ENCODE measurements at places on chromosomes 6 and 20.
A peak's percentile ranks its signal among the peaks of the same experiment; 100 is the strongest.

GRCh38 chr6:116409756-116410155 is 39.0 kb downstream of the DSE start:
- no peak for DNase-seq

DNA sequence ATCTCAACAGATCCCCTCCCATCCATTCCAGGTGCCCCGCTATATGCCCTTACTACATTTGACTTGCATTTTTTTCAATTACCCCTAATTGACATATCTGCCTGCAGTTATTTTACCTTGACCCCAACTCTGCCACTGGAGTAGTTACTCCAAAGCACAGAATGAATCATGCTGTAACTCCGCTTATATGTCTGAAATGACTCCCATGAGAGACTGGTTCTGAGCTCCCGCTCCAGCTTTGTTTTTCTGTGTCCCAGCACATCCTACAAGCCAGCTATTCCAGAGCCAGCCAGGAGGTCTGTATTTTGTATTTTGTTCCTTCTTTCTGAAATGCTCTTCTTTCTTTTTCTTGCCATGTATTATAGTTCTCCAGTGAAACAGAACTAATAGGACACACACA is 10.9 kb upstream of the NOX3 start:
- DNase-seq: no peak

DNA sequence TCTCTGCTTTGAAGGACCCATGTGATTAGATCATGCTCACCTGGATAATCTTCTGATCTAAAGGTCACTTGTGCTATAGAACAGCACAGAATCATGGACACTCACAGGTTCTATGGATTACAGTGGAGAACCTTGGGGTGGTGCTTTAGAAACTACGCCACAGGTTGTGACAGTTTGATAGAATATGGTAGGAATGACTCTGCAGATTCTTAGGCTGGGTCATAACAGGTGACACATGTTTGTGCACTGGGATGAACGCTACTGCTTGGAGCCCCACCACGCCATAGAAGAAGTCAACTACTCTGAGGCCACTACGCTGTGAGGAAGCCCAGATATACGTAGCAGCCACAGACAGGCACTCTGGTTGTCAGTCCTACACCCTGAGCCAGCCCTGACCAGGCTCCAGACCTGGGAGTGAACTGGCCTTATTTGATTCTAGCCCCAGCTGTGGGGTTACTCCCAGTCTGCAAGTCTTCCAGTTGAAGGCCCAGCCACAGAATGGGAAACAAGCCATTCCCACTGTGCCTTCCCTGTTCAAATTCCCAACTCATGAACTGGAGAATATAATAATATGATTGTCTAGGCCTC is 99.0 kb upstream of the SLC24A3 start:
- DNase-seq: no peak

DNA sequence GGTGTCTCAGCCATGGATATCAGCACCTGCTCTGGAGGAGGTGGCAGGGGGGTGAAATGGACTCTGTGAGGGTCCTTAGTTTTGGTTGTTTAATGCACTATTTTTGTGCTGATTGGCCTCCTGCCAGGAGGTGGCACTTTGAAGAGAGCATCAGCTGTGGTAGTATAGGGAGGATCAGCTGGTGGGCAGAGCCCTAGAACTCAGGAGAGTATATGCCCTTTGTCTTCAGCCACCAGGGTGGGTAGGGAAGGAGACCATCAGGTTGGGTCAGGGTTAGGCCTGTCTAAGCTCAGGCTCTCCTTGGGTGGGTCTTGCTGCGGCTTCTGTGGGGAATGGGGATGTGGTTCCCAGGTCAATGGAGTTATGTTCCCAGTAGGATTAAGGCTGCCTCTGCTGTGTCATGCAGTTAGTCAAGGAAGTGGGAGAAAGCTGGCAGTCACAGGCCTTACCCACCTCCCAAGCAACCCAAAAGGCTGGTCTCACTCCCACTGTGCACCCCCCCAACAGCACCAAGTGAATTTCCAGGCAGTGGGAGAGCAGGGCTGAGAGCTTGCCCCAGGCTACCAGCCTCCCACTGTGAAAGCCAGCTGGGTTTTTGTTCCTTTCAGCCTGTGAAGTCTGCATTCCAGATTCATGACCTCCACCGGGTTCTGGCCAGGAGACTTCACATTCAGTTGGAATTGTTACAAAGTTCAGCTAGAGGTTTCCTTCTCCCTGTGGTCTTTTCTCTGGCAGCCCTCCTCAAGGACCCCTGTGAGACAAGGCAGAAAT is 5.7 kb upstream of the OSTM1 start:
- peak; percentile 29 for DNase-seq

DNA sequence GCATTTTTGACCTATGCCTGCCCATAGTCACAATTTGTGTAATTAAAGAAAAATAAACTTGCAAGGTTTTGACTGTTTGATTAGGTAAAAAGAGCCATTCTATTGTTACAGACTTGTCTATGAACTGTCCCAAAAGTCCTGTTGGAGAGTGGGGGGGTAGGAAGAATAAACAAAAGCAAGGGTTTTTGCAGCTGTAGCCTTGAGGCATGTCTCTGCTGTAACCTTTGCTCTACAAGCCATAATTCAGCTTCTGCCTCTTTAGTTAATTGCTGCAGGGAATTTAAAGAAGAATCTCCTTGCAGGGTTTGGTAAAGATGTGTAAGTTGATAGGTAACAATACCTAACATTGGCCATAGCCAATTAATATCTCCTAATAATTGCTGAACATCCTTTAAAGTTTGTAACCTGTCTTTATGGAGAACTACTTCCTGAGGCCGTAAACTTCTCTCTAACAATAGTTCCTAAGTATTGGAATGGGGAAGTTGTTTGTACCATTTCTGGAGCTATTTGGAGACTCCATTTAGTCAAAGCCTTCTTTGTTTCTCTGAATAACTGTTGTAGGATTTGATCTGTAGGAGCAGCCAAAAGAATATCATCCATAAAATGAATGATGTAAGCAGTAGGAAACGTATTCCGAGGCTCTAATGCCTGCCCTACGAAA is 7.9 kb upstream of the ABHD12 start:
- DNase-seq: no peak

DNA sequence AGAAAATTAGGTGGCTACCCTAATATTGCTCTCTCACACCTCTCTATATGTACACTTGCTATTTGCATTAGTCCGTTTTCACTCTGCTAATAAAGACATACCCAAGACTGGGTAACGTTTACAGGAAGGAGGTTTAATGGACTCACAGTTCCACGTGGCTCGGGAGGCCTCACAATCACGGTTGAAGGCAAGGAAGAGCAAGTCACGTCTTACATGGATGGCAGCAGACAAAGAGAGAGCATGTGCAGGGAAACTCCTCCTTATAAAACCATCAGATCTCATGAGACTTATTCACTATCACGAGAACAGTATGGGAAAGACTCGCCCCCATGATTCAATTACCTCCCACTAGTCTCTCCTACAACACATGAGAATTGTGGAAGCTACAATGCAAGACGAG is 53.4 kb downstream of the EPM2A start:
- DNase-seq: no peak

GRCh38 chr20:60172346-60172984 is 214.2 kb downstream of the CDH26 start:
- no peak for DNase-seq

- DNase-seq: no peak
These were observed 7.4 kb downstream of the STK35 start for GRCh38 chr20:2108987-2109386.

GRCh38 chr6:26478985-26479278 is 21.2 kb upstream of the BTN1A1 start:
- no peak for DNase-seq

- DNase-seq: no peak
These were observed 25.2 kb downstream of the ILRUN start for GRCh38 chr6:34671367-34671766.

DNA sequence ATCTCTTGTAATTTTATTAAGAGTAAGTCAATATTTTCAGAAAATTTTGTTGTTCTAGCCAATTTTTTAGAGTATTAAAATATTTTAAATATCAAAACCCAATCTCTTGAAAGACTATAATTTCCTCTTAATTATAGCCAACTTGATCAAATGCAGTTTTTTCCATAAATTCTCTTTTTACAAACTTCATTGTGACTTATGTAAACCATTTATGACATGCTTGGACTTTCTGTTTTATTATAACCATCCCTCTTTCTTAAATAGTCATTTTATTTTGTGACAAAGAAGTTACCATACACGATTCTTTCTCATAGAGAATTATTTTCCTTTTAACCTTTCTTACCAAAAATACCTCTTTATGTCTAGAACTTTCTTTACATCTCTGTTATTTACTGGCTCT is 1075.5 kb downstream of the KHDRBS2 start:
- peak; percentile 1 for DNase-seq

- DNase-seq: no peak
These were observed 55.0 kb upstream of the VSX1 start for GRCh38 chr20:25136643-25137559.

DNA sequence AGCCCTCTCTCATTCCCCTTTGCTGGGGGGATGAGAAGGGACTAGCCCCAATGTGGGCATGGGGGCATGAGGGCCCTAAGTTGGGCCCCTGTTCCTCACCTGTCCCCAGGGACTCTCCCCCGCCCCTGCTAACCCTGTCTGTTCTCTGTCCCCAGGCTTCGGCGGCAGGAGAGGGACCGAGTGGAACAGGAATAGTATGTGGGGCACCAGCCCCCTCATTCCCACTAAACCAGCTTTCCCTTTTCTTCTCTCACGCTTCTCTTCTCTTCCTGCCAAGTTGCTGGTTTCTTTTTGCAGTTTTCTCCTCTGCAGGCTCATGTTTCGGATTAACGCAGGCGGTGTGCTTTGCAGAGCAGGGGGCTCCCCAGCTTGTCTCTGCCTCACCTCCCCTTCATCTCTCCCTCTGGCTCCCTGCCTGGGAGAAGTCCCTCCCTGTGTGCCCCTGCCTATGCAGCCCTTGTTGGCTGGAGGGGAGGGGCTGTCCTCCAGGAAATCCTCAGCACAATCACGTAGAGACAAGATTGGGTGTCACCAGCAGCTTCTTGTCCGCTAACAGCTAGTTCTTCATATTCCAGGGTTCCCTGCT is 7.9 kb downstream of the TMEM63B start:
- no peak for DNase-seq

- no peak for DNase-seq
These were observed 14.3 kb upstream of the GOPC start for GRCh38 chr6:117616391-117617209.

DNA sequence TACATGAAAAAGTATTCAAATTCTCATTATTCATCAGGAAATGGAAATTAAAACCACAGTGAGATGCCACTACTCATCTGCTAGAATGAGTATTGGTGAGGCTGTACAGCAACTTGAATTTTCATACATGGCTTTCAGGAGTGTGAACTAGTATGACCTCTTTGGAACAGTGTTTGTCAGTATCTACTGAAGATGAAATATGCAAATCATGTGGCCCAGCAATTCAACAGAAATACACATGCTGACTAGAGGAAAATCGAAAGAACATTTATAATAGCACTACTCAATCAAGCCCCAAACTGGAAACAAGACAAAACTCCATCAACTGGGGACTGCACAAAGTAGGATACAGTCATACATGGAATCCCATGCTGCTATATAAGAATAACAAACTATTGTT is 102.2 kb downstream of the DCDC2 start:
- DNase-seq: no peak

DNA sequence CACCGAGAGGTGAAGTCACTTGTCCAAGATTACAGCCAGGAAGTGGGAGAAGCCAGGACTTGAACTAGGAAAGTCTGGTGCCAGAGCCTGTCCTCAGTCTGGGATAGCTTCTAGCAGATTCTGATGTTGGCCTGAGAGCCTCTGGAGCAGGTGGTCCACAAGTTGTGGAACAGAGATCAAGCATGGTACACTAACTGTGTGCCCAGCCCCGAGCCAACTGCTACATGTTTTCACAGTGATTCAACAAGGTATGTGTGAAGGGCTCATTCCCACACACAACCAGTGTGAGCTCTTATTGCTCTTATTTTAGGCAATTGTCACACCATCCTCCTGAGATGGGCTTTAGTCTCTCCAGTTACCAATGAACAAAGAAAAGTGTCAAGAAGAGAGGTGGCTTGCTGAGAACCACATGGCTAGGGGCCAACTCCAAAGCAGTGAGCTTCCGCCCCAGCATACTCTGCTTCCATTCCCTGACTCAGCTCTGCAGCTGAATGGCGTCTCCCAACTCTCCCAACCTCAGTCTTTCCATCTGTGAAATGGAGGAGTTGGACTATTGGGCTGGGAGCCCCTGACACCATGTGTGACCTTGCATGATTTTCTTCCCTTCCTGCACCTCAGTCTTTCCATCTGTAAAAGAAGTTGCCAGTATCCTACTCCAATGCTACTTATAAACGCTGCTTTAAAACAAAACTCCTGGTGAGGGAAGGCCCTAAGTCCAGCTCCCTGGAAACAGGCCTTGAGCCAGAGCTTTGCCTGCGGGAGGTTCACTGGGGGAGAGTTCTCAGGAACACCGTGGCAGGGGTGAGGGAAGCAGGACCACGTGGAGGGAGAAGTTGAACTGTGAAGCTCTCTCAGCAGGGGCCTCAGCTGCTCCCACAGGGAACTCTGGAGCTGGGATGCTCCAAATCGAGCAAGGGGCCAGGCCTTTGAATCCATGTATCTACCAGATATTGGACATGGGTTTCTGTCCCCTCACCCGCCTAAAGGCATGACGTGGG is 40.9 kb downstream of the CDH22 start:
- no peak for DNase-seq

DNA sequence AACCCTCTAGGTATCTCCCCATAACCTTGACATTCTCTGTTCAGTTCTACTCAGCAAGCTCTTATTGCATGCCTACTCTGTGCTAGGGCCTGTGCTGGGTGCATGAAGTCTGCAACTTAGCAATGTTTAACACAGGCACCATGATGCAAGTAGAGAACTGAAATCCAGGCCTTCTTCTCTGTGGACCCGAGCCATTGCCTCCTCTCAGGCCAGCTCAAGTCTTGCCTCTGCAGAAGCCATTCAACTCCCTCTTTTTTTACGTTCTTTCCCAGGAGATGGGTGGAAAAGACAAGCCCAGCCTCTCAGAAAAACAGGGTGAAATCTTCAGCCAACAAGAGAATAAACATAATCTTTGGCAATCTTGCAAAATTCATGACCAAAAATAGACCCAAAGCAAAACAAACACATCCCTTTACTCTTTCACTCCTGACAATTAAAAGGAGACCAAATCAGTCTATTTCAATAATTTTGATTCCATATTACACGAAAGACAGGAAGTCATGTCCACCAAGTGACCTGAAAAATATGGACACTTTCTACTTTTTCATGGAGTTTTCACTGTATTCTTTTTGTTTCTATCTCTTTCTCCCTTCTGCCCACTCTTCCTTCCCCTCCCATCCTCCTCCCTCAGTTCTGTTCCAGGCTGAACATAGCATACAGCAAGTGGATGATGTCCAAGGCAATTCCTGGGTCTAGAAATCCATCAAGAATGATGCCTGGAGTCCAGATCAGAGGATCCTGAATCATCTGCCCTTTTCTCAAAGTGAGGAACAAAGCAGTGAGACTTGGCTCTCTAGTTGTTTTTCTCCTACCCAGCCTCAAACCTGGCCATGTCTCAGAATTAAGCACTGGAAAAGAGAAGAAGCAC is 45.4 kb upstream of the MOCS1 start:
- DNase-seq: no peak

GRCh38 chr20:38883081-38883980 is 42.9 kb upstream of the FAM83D start:
- DNase-seq: no peak

DNA sequence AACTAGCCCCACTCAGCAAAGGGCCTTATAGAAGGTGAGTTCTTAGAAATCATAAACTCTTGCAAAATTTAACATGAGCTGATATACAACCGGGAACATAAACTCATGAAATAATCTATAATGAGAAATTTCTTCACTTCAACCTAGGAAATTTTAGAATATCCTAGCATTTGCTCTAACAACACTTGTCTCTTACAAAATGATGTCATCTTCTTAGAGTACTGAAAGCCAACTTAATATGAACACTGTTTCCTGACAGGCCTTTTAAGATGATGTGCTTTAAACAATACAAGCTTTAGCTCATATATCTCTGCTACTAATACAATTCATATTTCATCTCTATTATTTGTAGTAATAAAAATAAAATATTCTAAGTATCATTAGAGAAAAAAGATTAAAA is 932 bp downstream of the PACRG start:
- no peak for DNase-seq

Measured in T47D (cell line).